Activated effector memory CD4-positive, alpha-beta T cell treated with anti-CD3 and anti-CD28 coated beads, Interleukin-2, amount 50 U/mL, for 16 hours (primary cell): ENCODE measurements at places on chromosomes 3 and 15.

- no peak for DNase-seq
Observed at GRCh38 chr3:15041950-15042349, 23.2 kb downstream of the MRPS25 start.

GRCh38 chr3:42036483-42036823, 54.7 kb upstream of the TRAK1 start:
- DNase-seq = no peak

DNA sequence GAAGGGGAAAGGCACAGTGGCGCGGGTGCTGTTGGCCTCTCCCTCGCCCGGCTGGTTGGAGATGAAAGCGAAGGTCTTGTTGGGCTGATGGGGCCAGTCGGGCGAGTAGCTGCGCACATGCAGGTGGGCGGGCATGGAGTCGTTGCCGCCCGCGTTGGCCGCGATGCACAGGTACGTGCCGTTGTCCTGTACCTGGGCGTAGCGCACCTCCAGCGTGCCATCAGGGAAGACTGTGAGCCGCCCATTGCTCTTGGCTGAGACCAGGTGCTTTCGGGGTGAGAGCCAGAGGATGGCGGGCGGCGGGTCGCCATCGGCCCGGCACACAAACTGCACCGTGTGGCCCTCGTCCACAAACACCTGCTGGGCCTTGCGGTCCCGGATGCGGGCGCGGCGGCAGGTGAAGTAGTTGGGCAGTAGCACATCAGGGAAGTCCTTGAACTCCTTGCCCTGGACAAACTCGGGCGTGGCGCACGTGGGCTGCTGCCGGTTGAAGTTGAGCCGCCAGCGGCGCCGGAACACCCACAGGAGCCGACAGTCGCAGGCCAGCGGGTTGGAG, 18.4 kb downstream of the LINGO1 start:
- no peak for DNase-seq

GRCh38 chr3:36792342-36792741, 28.0 kb upstream of the DCLK3 start:
- no peak for DNase-seq

DNA sequence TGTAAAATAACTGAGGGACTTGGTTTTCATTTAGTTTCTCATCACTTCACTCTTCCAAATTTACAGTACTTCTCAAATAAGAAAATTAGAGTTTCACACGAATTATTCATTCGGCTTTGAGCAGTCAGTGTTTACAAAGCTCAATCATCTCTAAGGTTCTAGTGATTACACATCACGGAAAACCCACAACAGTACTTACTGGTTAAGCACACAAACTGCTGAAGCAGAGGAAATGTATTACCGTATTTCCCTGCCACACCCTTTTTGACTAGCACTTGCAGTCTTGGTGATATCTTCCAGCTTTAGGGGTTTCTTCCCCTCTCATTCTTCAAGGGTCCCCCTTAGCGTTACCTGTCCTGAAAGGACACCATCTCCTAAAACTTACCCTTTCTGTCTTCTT, 164.8 kb upstream of the CDIN1 start:
- DNase-seq = no peak
